ENCODE measurements at places on chromosomes 12 and 14.

DNA sequence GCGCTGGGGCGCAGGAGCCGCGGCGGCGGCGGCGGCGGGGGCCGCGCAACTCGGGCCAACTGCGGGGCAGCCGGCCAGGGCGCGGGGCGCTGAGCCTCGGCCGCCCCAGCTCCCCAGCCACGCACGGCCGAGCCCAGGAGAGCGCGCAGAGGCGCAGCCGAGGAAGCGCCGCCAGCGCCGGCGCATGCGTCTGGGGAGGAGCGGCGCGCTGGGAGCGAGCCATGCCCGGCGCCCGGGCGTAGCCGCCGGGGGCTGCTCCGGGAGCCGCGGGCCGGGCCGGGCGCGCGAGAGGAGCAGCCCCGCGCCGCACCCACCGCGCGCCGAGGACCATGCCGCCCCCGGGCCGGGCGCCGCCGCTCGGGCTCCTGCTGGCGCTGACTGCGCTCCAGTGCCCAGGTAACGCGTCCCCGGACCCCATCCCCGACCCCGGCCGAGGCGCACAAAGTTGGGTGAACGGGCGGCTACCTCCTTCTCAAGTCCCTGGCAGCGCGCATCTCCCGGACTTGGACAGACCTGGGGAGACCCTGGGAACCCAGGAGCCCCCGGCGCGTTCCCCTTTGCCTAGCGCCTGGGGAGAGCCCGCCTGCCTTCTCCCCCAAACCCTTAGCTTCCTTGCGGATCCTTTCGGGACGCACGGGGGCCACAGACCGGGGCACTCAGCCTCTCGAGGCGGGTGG lies 121.4 kb downstream of the AACS start:
- DNase-seq, result no peak

DNA sequence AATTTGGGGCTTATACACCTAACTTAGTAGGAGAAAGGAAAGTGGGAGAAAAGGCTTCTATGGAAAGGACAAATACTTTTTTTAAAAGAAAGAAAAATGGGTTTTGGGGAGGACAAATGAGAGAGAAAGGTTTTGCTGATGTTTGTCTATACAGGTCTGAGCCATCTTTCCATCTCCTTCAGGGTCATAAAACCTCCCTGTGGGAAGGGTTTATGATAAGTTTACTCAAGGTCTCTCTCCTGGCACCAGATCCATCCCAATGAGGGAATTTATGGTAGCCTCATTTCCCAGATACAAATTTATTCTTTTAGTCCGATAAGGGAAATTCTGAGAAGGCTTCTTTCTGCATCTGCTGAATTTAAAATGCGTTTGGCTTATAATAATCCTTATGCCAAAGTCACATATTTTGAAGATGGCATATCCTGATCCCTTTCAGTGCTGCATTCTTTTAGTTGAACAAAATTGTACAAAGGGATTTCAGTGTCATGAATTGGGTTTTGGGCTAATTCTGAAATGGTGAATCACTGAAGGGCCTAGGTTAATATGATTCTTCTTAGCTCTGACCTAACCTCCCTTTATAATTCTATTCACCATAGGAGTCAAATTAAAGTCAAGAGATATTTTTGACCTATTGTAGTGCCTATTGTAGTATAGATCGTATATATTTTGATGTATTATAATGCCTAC lies 173.5 kb upstream of the DYRK2 start:
- DNase-seq, result no peak

- DNase-seq, result no peak
These were observed 100.2 kb downstream of the STAB2 start for GRCh38 chr12:103687253-103687652.

DNA sequence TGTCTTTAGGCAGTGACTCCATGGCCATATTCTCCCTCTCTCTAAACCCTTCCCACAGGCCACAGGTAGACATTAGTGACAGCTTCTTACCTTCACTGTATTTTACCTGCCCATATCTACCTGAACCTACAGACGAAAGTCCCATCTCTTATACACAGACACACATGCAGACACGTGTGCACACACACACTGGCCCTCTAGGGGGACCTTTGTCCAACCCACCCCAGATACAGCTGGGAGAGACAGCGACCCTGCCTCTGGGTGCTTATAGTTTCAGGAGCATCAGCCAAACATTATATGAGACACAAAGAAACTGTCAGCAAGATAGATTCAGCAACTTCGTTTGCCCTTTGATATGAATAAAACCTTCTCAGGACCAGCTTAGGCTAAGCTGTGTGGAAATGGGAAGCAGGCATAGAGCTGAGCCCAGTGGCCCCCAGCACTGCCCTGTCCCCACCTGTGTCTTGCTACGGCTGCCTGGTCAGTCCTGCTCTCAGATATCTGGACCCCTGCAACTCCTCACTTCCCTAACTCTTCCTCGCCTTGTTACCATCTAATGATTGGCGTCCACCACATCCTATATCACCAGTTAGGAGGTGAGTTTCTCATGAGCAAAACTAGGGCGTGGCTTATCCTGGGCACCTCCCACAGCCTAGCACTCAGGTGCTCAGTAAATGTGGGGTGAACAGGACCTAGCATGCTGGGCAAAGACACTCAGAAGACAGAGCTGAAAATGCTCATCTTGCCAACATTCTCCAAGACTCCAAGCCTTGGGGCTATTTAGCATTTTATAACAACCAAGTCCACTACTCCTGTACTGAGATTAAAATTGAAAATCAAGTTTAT lies 12.0 kb upstream of the CD9 start:
- no peak for DNase-seq

DNA sequence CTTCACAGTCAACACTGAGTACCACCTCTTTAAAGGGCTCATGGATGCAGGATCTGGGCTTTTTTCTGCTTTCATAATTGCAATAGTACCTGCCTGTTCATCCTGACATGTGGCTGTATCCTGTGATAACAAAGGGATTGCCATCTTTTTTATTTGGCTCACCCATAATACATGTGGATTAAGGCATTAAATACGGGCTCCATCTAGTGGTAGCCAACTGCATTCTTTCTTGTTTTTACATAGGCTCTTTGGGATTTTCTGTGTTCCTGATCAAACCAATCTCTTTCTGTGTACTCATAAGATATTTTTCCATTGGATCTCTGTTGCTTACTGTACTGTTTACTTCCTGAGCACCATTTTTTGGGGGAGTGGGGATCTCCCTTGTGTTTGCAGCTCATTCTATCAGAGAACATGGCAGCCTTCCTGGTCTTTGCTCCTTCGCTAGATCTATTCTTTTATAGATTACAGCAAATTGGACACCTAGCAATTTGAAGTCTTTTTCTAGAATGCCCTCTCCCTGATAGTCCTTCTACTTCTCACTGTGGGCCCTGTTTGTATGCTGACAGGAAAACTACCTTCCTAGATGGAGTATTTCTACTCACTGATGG lies 723.4 kb upstream of the MDGA2 start:
- DNase-seq, result no peak

DNA sequence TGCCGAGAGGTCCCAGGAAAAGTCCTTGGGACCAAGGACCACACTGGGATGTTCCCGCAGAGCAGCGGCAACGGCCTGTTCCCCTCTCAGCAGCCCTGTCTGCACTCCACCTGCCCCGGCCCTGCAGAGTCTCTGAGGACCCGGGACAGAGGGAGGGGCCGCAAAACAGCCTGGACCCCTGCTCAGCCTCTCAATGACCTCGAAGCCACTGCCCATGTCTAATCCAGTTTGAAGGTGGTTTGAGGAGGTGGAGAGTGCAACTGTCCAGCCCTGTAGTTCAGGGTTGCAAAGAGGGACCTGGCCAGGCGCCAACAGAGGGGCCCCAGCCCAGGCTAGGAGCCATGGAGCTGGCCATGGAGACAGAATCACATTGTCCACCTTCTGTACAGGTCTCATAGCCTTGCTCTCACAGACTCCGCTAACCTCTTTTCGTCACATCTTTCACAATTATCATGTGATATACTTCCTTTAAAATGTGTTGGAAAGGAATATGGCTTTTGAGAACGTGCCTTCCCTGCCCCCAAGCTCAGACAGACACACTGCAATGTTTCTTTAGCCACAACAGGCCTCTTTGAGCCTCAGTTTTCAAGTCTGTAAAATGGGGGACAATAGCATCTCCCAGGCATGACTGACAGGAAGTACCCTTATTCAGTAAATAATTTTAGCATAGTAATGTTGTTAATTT lies 49.3 kb downstream of the ACTN1 start:
- no peak for DNase-seq

GRCh38 chr14:65224799-65225198 lies 122.5 kb upstream of the MAX start:
- no peak for DNase-seq

GRCh38 chr12:13036881-13037280 lies 7.3 kb upstream of the FAM234B start:
- DNase-seq, result no peak

DNA sequence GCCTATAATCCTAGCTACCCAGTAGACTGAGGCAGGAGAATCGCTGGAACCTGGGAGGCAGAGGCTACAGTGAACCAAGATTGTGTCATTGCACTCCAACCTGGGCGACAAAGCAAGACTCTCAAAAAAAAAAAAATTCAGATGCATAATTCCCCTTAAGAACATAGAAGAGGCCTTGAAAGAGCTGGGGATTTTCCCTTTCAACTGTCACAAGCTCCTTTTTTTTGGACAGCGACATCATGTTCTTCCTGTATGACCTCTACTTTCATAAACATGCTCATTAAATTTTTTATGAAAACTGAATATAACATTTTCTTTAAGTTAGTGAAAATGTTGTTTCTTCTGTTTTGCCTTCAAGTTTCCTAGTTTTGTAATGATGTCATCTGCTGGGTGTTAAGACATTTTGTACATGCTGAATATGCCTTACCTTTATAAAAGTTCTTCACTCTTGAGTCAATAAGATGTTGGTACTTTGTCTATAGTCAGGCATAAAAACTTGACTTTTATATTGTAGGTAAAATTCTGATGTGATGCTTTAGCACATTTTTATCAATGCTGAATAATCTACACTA lies 76.0 kb downstream of the PTHLH start:
- no peak for DNase-seq

DNA sequence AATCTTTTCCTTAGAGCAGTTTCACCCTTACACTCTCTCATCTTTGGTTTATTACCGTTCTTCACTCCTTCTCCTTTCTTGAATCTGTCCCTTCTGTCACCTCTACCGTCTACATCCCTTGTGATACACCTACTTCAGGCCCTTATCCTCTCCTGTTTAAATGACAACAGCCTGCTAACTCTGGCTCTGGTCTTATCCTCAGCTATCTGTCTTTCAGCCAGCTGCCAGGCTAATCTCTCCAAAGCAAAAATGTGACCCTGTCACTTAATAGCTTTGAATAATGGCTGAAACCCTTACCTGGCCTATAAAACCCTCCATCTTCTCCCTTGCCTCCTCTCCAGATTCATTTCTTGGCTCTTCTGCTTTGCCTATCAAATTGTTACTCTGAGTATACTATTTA lies 32.3 kb downstream of the BEST3 start:
- no peak for DNase-seq

GRCh38 chr12:104282109-104282508 lies 21.4 kb upstream of the EID3 start:
- DNase-seq, result no peak

DNA sequence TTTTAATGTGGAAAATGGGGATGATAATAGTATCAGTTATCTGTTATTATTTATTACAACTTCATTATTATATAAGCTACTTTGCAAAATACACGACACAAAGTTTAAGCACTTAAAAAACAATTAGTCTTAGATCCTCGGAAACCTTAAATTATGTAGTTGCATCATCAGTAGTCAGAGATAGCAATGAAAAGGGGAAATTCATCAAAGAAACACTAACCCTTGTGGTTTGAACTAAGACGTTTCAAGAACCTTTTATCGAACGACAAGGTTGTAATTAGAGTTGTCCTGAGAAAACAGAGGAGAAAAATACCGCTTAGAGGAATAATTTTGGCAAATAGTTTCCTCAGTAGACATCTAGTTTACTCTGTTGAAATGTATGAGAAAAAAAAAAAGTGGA lies 198.5 kb downstream of the PTPRO start:
- no peak for DNase-seq

GRCh38 chr14:34052658-34053014 lies 101.8 kb upstream of the EGLN3 start:
- DNase-seq, result no peak

GRCh38 chr14:70655110-70655826 lies 13.6 kb downstream of the TTC9 start:
- DNase-seq, result peak; percentile 55

DNA sequence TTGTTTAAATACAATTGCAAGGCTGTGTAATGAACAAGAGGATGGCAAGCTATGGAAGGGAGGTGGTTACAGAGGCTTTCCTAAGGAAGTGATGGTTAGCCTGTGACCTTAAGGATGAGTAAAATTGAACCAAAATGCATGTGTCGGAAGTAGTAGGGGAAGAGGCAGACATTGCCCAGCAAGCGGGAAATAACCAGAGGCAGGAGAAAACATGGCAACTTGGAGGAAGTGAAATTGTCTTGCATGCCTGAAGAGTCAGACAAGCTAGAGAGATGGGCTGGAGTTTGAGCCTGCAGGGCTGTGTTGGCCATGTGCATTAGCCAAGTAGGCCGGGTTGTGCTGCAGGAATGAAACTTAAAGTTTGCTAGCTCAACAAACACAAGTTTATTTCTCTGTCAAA lies 96.2 kb downstream of the BTG1 start:
- no peak for DNase-seq

GRCh38 chr12:2675776-2676175 lies 119.0 kb upstream of the FKBP4 start:
- DNase-seq, result no peak

GRCh38 chr12:27429606-27430005 lies 16.9 kb upstream of the SMCO2 start:
- DNase-seq, result no peak

GRCh38 chr12:48160807-48161206 lies 3.5 kb upstream of the ASB8 start:
- DNase-seq, result no peak

DNA sequence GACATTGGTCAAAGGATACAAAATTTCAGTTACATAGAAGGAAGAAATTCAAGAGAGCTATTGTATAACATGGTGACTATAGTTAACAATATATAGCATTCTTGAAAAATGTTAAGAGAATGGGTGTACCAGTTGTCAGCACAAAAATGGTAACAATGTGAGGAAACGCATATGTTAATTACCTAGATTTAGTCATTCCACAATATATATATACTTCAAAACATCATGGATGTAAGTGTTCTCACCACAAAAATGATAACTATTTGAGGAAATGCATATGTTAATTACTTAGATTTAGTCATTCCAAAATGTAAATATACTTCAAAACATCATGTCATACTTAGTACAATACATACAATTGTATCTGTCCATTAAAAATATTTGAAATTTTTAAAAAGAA lies 540.4 kb upstream of the MGAT4C start:
- DNase-seq, result no peak

- no peak for DNase-seq
These were observed 1.9 kb upstream of the SLCO1A2 start for GRCh38 chr12:21336656-21337055.

DNA sequence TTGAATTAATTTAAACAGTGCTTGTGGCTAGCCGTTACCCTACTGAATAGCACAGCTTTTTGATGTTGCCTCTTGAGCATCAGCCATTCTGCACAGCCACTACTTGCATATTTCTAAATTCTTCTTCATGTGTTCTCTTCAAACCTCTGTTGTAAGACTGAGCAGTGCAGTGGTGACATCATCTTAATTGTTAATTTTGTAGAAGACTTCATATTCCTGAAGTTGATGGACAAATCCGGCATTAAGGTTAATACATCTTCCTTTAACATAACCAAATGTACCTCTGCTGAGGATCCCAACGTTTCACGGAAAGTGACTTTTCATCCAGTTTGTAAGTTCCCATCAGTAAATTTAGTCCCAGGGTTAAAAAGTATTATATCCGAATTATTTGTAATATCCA lies 25.6 kb downstream of the SENP1 start:
- DNase-seq, result no peak

Measured in activated CD4-positive, alpha-beta T cell treated with anti-CD3 and anti-CD28 coated beads for 24 hours (primary cell).